ENCODE measurements at places on chromosomes 1 and 21.
A peak's percentile ranks its signal among the peaks of the same experiment; 100 is the strongest.

GRCh38 chr1:223153177-223154119 lies 10.4 kb upstream of the TLR5 start:
- no peak for DNase-seq

GRCh38 chr1:44323947-44324346 lies 31.1 kb downstream of the ERI3 start:
- no peak for DNase-seq

- DNase-seq, result no peak
Measured at GRCh38 chr1:32977546-32978087, 13.0 kb upstream of the RNF19B start.

DNA sequence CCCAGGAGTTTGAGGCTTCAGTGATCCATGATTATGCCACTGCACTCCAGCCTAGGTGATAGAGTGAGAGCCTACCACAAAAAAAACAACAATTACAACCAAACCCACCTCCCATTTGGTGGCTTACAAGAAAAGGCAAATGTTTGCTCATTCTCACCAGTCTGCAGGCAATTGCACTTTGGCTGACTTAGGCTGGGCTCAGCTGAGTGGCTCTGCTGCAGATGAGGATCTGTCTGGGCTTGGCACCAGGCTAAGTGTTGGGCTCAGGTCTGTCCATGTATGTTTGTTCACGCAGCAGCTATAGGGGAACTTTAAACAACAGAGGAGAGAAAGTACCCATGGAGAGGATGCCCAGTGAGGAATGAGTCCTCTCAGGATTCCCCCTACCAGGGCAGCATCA lies 28.0 kb upstream of the COA6 start:
- no peak for DNase-seq

GRCh38 chr1:20558191-20558590 lies 5.8 kb downstream of the FAM43B start:
- no peak for DNase-seq

DNA sequence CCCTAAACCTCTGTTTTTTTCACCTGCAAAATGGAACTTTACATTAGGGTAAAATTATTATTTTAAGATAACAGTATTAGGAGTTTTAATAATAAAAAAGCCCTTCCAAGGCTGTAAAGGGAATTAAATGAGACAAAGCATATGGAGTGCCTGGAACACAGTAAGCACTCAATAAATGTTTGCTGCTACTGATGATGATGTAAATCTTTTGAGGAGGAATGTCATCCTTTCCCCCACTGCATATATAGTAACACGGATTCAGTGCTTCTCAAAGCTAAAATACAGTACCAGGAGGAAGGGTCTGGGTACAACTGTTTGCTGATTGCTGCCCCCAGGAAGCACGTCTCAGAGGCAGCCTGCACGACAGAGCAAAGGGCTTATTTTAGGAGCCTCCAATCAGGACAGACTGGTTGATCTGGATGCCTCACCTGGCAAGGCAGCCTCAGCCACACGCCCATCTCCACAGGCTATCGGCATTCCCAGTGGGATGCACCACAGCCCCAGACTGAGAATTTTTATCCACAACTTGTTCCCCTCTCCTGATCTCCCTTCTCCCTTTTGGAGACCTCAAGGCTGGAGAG lies 64.4 kb downstream of the GADD45A start:
- DNase-seq, result no peak

DNA sequence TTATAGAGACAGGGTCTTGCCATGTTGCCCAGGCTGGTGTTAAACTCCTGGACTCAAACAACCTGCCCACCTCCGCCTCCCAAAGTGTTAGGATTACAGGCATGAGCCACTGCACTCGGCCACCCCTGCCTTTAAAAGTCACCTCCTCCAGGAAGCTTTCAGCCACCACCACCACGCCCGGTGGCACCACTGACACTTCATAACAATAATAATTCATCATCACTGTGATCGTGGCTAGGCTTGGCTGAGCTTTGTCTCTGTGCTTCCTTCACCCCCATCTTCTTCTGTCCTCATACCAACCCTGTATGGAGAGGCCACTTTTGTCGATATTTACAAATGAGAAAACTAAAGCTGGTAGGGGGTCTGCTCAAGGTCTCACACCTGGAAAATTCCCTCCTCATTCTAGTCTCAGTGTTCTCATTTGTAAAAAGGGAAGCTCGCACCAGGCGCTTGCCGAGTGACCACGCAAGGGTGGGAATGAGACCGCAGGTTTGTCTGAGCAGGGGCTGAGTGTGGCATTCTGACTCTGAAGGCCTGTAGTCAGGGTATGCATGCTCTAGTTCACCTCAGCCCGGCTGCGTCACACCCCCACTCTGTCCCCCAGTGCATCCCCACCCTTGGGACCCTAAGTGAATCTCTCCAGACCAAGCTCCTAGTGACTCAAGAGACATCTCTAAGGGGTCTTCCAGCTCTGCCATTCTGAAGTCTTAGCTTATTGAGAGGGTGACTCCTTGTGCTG lies 12.9 kb upstream of the EPHA2 start:
- DNase-seq, result no peak

- DNase-seq, result no peak
Measured at GRCh38 chr1:204503122-204503912, 8.7 kb upstream of the PIK3C2B start.

- no peak for DNase-seq
Measured at GRCh38 chr1:86650065-86650464, 54.3 kb upstream of the SH3GLB1 start.

GRCh38 chr1:153968408-153968807 lies 706 bp downstream of the CREB3L4 start:
- DNase-seq, result no peak

GRCh38 chr1:170068923-170069322 lies 5.6 kb downstream of the KIFAP3 start:
- DNase-seq, result no peak

GRCh38 chr1:68675336-68675735 lies 178.5 kb upstream of the DEPDC1 start:
- DNase-seq, result no peak

GRCh38 chr1:245748646-245749045 lies 593.9 kb downstream of the KIF26B start:
- no peak for DNase-seq

- DNase-seq, result no peak
Measured at GRCh38 chr1:75083848-75084514, 50.2 kb upstream of the LHX8 start.

- DNase-seq, result no peak
Measured at GRCh38 chr1:53517821-53518352, 58.7 kb downstream of the DMRTB1 start.

DNA sequence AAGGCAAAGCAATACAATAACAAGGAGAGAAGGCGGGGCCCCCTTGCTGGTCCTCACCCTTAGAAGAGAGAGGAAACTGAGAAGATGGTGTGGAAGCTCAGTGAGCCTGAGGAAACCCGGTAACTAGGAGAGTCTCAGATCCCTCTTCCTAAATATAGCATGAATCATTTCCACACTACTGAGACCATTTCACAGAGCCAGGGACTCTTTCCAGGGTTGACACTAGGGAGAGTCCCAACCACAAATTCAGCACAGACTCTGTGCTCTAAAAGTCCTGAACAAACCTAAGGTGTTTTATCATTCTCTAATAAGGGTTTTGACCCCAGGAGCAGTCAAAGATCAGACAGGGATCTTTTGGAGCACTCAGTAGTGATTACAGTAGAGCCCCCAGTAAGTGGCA lies 647.7 kb downstream of the KCNT2 start:
- DNase-seq, result no peak

DNA sequence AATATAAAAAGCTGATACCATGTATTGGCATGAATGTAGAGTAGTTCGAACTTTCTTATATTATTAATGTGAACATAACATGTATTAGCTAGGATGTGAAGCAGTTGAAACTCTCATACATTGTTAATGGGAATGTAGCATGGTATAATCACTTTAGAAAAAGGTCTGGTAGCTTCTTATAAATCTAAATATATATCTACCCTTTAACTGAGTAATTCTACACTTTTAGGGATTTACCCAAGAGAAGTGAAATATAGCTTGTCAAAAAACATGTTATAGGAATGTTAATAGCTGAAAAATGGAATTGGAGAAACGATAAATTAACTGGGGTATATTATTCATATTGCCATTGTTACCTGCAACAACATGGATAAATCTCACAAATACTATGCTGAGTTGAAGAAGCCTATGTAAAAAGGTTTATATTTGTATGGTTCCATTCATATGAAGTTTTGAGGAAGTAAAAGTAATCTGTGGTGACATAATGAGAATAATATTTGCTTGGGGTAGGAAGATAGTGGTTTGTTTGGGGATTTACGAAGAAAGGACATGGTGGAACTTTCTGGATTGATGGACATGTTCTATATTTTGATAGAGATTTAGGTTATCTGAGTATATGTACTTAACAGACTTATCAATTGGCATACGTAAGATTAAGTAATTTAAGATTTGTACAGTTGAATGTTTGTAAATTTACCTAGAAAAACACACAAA lies 76.6 kb downstream of the MAST2 start:
- no peak for DNase-seq

DNA sequence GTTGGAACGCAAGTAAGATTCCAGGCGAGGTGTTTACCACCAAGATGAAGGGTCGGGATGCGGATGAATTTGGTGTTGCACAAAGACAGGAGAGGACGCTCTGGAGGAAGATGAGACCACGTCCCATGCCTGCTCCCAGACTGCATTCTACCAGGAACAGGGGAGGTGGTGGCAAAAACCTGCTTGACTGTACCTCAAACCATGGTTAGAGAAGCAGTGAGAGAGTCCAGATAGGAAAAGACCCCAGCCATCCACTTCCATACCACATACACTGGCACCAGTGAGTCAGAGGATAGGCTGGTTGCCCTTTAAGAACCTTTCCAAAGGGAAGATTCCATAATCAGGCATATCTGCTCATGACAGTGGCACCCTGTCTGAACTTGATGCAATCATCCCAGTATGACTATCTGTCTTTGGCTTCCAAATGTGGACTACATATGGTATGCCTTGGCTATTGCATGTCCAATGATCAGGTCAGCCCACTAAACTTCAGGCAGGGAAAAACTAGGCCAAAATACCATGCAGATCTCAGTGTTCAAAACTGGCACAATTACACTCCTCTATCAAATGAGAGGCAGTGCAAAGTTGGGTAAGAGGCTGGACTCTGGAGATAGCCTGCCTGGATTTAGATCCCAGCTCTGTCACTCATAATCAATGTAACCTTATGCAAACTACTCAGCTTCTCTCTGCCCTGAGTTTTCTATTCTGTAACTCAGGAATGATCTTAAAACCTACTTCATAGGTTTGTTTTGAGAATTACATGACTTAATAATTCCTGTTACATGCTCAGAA lies 20.6 kb downstream of the NPR1 start:
- no peak for DNase-seq

DNA sequence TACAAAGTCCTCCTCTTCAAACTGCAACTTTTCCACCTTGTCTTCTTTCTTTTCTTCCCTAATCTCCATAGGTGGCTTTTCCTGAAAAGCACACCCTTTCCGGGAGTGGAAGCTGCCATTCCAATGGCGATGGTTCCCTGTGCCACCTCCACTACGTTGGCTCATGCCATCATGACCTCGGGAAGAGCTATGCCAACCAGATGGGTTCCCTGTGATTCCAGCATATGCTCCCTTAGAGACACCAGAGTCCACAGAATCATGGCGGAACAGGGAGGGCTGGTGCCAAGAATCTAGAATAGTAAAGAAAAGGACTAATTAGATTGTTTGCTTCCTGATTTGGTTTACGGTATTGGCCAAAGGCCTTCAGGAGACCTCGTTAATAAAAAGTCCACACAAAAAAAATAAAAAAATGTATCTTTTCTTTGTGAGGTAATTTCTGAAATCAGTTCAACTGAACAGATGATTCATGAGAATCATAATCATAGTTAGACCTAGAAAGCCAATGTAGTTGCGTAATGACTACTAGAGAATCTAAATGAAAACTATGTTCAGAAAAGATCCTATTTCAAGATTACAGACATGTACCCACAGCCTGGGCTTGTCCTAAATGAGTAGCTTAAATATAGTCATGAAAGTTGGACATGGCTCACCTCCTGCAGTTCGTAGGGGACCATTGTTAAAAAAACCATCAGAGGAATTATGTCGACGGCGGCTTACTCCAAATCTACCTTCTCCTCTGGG lies 30.9 kb upstream of the CCDC17 start:
- no peak for DNase-seq

- peak; percentile 13 for DNase-seq
Measured at GRCh38 chr1:59976194-59977074, 49.9 kb upstream of the CYP2J2 start.

DNA sequence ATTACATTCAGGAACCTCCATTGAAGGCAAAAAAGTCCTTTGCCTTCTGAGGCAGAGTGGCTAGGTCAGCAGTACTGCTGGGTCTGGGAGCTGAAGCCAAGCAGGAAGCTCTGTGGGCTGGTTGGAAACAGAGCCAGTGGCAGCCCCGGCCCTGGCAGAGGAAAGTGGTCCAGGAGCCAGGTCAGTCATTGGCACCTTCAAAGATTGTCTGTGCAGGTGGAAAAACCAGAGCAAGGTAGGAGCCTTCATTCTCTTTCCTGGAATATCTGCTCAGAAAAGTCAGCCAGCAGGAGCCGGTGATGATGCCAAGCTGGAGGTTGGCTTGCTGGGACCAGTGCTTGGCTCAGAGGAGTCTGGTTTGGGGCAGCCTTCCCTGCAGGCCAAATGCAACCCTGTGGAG lies 12.5 kb upstream of the DISP3 start:
- DNase-seq, result no peak

DNA sequence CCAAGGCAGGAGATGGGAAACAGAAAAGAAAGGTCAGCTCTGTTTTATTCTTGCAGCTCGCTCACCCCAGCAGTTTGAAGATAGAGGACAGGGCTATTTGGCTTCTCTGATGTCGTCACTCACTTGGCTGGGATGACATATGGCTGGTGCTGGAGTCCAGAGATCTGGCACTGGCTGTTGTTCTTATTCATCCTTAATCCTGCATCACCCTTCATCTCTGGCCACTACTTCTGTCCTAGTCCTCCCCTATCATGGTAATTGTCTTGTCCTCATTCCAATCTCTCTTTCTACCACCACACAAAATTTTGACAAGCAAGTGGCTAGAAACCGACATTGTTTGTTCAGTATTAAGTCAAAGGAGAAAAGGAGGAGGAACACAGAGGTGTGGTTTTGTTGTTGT lies 103.8 kb upstream of the PDE4B start:
- no peak for DNase-seq

DNA sequence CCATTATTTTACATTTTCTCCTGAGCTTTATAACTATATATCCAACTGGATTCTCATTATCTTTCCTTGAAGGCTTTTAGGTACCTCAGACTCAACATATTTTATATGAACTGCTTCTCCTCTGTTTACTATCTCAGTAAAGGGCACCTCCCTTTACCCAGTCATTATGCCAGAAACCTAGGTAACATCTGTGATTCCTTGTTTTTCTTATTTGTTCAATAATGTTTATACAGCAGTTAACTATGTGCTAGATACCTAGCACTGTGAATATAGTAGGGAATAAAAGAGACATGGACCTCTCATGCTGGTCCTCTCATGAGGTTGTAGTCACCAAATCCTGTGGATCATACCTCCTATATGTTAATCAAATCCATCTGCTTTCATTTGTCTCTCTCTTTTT lies 25.6 kb downstream of the PPP1R12B start:
- no peak for DNase-seq

- DNase-seq, result no peak
Measured at GRCh38 chr1:165738794-165739193, 29.9 kb downstream of the TMCO1 start.

All from stimulated activated CD8-positive, alpha-beta memory T cell treated with anti-CD3 and anti-CD28 coated beads, Interleukin-7, amount 100 ng/mL, for 1 hour (primary cell).